ENCODE measurements at places on chromosomes 13 and 19.

DNA sequence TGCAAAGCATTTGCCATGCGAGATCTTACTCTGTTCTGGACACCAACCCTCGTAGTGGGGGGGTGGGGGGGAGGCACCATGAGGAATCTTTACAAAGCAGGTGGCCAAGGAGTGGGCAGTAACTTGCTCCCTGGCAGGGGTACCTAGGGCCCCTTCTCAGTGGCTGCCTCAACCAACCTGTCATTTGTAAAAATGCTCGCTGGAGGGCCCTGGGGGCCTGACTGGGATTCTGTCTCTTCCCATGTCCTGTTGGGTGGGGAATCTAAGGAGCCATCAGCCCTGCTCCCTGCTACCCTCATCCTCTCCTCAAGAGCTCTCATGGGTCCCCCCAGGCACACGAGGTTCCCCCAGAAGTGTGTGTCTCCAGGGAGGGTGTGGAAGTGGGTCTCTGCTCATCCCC lies 1.5 kb downstream of the KCNN1 start:
- no peak for DNase-seq

DNA sequence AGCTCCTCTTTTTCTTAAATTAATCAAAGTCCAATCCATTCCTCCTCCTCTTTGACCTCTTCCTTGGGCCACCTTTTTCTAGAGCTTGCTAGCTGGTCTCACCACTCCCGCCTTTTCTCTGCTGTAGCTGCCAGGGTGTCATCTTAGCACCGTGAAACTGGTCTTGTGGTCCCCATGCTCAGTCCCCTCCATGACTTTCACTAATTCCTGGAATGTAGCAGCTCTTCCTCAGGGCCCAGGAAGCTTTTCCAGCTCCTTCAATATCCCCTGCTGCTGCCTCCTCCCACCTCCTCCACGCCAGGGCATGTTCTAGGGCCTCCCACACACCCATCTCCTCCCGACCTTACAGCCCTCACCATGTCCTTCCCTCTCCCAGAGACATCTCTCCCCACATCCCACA lies 222.2 kb downstream of the MYO16 start:
- no peak for DNase-seq

- DNase-seq = no peak
Measured at GRCh38 chr13:44566601-44567000, 9.5 kb downstream of the TSC22D1 start.

DNA sequence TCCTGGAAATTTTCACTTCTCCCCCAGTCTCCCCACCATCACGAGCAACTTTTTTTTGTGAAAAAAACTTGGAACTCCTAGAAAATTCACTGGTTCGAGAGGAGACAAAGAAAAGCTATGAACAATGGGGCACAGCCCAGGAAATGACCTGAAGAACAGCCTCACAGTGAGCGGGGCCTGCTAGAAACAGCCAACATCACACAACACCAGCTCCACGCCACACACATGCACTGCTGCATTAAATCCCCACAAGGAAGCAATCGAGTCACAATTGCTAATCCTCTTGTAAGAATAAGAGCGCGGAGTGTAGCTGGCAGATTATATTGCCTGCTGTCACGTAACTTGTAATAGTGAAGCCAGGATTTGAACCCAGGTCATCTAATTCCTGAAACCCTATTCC lies 48.8 kb downstream of the SLC7A1 start:
- DNase-seq = no peak

DNA sequence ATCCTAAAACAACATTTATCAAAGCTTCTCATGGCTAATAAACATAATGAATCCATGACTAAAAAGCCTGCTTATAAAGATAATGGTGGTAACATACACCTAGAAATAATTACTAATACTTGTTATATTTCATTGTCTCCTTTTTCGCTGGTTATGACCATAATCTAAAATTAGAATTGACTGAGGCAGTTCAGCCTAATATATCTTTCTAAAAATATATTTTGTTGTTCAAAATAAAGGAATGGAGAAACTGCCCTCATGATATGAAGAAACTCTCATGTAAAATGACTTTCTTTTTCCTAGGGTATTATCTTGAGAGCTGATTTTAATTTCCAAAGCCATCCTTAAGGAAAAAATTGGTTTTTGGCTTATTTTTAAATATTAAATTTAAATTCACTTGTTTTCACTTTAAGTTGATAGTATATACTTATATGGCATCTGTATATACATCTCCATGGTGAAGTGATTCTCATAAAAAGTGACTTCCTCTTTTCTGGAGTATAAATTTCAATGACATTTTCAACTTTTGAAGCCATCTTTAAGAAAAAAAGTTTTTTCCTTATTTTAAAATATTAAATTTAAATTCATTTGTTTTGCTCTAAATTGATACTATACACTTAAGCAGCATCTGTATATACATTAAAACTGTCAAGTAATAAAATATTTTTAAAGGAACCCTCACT lies 204.6 kb downstream of the VWA8 start:
- DNase-seq = no peak

- DNase-seq = peak; percentile 67
Measured at GRCh38 chr13:98853771-98854221, 101.3 kb upstream of the SLC15A1 start.

- no peak for DNase-seq
Measured at GRCh38 chr13:36736119-36736726, 62.4 kb downstream of the SERTM1 start.

DNA sequence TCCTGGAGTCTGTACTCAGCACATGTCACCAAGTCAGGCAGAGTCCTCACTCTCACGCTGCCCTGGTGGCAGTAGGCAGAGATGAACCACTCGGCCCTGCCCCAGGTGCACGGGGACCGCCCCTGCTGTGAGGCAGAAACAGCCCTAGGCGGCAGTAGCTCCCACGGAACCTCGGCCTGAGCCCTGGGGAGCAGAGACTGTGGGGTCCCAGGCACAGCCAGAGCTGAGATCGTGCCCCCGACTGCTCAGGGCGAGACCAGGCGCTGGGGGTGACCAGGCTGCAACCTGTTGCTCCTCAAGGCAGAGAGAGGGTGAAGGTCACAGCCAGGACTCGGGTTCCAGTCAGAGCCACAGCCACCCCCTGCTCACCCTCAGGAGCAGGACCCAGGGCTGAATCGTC lies 34.9 kb downstream of the AP1M1 start:
- DNase-seq = no peak

DNA sequence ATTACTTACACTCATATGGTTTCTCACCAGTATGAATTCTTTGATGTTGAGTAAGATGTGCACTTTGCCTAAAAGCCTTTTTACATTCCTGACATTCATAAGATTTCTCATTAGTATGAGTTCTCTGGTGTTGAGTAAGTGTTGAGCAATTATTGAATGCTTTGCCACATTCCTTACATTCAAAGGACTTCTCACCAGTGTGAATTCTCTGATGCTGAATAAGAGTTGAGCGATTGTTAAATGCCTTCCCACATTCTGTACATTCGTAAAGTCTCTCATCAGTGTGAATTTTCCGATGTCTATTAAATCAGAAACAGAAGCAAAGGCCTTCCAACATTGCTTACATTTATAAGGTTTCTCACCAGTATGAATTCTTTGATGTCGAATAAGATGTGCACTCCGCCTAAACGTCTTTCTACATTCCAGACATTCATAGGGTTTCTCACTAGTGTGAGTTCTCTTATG lies 14.2 kb upstream of the ZFP30 start:
- DNase-seq = no peak

DNA sequence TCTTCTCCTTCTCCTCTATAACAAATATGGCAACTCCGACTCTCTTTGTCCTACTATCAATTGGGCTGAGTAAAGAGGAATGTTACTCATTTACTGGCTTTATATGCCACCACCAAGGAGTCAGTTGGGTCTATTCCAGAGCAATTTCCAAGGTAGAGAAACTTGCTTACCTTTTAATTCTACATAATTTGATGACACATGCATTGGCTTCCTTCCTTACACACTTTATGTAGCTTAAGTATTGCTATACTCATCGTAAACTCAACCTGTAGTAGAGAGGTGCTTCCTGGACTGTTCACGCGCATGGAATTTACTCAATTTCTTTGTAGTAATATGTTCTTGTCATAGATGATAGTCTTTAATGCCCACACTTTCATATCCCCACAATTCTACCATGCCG lies 160.7 kb downstream of the LMO7 start:
- no peak for DNase-seq

GRCh38 chr19:41195675-41196497 lies 2.9 kb downstream of the CYP2S1 start:
- no peak for DNase-seq

DNA sequence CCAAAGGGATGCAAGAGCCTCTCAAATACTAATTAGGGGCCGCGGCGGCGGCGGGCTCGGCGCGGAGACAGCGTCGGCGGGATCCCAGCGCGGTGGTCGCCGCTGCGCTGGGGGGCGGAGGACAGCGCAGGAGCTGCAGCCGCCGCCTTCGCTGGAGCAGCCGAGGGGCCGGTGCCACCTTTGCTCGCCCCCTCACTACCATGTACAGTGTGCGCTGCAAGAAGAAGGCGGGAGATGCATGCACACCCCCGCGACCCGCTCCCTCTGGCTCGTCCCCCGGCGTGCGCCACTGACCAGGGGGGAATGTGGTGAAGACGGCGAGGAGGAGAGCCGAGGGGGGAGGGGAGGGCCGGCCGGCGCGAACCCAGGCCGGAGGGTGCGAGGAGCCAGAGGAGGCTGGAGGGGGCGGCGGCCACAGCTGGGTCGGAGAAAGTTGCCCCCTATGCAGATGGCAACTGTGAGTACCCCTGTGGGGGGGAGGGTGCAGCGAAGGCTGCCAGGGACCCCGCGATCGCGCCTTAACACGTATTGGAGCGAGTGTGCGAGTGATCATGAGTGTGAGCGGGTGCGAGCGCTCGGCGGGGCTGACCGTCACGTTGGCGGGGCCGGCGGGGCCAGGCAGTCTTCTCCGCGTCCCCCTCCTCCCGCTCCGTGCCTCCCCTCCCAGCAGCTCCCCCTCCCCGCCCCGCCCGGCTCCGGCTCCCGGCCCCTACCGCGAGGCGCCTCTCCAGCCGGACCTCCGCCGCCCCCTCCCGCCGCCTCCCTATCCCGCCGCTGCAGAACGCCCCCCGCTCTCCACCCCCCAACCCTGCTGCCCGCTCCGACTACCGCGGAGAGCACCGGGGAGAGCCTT lies 808 bp downstream of the SLITRK5 start:
- no peak for DNase-seq

GRCh38 chr13:97945342-97945741 lies 8.1 kb upstream of the IPO5 start:
- DNase-seq = no peak

GRCh38 chr19:28313633-28314032 lies 899.3 kb downstream of the UQCRFS1 start:
- no peak for DNase-seq

DNA sequence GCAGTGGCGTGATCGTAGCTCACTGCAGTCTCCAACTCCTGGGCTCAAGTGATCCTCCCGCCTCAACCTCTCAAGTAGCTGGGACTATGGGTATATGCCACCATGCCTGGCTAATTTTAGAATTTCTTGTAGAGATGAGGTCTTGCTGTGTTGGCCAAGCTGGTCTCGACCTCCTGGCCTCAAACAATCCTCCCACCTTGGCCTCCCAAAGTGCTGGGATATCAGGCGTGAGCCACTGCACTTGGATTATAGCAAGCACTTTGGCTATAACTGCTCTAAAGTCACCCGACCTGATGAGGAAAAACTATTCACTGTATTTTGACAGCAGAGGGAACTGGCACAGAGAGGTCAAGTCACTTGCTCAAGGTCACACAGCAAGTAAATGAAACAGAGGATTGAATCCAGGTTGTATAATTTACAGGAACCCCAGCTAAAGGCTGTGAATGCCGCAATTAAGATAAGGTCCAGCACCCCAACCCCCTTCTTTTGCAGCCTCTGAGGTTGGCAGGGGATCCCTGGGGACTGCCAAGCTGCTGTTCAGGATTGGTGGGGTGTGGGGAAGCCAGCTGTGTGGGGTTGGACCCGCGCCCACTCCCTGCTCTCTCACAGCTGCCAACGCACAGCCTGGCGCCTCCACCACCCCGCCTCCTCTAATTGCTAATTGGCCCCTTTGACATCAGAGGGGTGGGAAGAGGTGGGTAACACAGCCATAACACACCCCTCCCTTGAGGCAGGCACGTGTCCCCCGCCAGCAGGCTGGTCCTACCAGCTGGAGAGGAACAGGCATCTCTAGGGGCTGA lies 6.0 kb downstream of the TMIGD2 start:
- DNase-seq = no peak

DNA sequence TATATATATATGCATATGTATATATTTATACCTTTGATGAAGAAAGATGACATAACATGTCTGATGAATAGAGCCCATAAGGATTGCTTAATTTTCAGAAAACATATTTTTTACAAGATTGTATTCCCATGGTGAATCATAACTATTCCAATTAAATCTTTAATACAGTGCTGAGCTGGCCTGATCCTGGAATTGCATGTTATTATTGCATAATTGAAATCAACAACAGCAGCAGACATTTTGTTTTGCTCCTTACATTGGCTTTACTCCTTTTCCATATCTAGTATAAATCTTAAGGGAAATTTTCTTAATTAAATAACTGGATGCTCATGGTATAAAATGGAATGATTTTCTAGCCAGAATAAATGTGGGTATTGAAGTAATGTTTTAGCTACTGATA lies 22.0 kb downstream of the POSTN start:
- DNase-seq = no peak

GRCh38 chr13:97851269-97851668 lies 102.2 kb upstream of the IPO5 start:
- no peak for DNase-seq

DNA sequence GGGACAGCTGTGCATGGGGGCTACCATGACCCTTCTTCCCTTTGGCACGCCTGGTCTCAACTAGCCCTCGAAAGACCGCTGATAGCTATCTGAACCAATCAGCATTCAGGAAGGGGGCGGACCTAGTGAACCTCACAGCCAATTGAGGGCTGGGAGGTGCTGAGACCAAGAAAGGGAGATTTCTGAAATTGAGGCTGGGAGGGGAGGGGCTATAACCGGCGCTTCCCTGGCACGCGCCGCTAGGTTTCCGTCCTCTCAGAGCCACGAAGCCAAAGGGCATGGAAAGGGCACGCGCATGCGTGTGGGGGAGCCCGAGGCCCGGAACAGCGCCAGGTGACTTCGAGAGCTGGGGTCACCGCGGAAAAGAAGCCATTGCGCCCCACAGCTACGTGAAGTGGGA lies 4.2 kb upstream of the PAFAH1B3 start:
- no peak for DNase-seq
